Inflammatory macrophage treated with lipopolysaccharide for 1 hour (primary cell): ENCODE measurements at places on chromosomes 4 and X.

DNA sequence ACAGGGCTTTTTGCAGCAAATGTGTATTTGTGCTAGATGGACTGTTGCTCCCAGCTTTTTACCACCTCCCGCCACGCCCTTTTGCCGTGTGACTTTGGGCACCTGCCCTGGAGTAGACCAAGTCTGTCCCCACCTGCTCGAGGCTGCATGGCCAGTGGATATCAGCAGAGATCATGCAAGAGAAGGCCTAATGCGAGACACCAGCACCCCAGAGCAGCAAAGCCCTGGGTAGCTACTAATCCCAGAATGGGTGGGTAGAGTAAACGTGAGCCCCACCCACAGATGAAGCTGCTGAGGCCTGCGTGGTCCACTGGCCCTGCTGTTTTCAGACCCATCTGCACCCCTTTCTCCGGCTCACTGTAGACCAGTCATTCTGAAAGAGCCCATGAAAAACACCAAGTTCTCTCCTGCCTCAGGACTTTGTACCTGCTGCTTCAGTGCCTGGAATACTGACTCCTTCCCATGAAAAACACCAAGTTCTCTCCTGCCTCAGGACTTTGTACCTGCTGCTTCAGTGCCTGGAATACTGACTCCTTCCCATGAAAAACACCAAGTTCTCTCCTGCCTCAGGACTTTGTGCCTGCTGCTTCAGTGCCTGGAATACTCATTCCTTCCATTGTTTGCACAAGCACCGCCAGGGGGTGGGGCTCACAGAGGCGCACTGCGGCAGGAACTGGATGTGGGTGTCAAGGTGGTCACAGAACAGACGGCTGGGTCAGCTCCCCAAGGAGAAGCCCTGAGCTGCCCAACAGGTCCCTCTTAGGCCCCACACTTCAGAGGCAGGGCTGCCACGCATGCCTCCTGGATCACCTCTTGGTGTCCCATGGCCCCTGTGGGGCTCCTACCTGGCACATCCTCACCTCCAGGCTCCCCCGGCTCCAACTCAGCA, 5.1 kb upstream of the TNIP2 start:
- no peak for DNase-seq

DNA sequence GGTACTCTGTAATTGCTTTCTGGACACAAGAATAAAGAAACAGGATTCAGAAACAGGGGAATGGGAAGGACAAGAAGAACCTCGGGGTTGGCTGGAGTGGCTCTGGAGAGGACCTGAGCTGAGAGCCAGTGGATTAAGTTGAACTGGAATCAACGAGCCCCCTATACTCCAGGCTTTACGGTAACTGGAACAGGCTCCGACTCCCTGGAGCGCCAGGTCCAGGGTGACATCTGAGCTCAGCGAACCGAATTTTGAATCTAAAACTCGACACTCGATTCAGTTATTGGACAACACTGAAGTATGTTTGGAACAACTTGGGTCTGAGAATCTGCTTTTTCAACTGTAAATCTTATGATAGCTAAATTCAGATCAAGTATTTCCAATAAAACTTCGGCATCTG, 23.9 kb downstream of the HMX1 start:
- DNase-seq, result no peak

GRCh38 chrX:71493111-71493613, 39.7 kb upstream of the OGT start:
- no peak for DNase-seq

GRCh38 chr4:988726-989721, 2.2 kb downstream of the IDUA start:
- DNase-seq, result no peak
